ENCODE measurements at places on chromosomes 2 and 18.

- DNase-seq, result no peak
Observed at GRCh38 chr2:152490686-152491455, 155.9 kb downstream of the FMNL2 start.

DNA sequence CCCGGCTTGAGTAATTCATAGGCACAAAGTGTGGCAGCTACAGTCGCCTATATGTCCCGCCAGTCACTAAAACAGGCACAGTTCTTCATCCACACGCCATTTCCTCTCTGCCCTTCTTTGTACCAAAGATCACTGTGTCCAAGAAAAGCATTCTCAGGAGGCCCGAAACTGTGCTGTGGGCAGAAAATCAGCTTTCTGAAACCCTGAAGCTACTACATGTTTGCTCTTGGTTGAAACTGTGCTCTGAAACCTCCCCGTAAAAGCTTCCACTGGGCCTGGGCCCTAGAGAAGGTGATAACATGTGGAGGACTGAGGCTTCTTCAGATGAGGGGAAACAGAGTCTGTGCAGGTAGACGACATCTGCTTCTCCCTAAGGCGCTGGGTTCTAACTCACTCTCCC, 75.6 kb upstream of the ID2 start:
- no peak for DNase-seq

GRCh38 chr2:42957109-42957860, 164.9 kb upstream of the HAAO start:
- no peak for DNase-seq

DNA sequence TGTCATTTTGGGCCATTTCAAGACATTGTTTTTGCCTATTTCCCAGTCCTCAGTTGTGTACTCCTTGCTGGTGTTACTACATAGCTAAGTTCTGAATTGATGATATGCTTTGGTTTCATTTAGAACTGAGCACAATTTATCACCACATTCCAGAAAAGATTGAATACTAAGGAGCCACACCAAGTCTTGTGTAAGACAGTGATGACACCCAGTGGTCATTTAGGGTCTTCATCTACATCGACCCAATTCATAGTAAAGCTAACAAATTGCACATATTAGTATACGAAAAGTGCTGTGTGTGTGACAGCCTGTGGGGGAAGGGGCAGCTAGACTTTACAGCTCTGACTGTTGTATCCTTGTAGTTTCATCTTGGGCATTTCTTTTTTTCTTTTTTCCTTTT, 10.9 kb upstream of the DLX2 start:
- DNase-seq, result no peak

DNA sequence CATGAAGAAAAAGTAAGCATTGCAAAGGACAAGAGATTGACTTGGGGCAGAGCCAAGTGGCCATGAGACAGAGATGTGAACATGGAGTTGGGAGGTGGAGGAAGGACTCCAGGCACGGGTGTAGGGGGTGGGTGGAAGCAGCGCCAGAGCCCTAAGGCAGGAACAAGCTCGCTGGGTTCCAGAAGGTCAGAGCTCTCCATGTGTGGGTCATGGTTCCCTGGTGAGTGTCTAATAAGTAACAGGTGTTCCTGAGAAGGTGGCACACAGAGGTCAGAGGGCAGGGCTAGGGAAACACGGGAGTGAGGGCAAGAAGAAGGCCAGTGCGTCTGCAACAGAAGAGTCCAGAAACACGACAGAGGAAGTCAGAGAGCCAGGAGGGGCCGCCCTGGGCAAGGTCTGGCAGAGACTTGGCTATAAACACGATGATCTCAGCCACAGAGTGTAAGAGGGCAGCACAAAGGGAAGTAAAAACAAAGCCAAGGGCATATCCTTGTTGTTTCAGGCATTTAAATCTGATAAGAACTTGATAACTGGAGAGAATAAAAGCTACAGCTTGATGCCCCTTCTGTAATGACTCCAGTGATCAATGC, 260.8 kb downstream of the TGIF1 start:
- DNase-seq, result no peak

GRCh38 chr2:232942831-232943230, 70.2 kb downstream of the NGEF start:
- DNase-seq, result no peak

DNA sequence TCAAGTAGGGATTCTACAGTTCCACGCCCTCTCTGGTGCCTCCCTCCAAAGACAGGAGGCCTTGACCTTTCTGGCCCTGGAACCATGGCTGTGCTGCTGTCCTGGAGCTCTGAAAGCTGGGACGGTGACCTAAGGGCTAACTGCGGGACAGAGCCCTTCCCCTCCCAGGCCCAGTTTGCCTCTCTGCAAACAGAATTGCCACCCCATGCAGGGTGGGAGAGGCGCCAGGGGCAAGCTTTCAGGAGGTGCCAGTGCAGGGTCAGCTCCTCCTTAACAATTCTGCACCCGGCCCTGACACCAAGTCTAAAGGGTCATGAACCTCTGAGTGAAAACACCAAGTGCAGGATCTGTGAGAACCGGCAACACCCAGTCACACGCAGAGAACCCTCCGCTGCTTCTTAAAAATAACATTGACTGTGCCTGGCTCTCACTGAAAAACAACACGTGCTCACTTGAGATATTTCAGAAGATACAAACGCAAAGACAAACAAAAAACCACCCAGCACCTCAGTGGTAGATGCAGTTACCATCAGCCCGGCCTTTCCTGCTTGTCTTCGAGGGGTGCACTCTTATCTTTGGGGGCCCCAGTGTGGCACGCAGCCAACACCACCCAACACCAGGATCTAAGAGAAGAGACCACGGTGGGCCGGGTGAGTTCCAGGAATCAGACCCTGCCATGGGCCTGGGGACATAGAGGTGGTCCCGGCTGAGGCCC, 1.1 kb upstream of the SNED1 start:
- DNase-seq, result no peak

GRCh38 chr2:17853799-17854198, 24.7 kb upstream of the KCNS3 start:
- no peak for DNase-seq
